ENCODE measurements at places on chromosomes 7 and 10.

- no peak for DNase-seq
Measured at GRCh38 chr7:44189286-44189992, at the start of gene GCK. TSS of gene GCK (minus strand) at chr7:44189439. CDS start at chr7:44188953, 486 bp downstream.

- DNase-seq: no peak
Measured at GRCh38 chr7:33678569-33679335, 226.6 kb upstream of the BMPER start.

DNA sequence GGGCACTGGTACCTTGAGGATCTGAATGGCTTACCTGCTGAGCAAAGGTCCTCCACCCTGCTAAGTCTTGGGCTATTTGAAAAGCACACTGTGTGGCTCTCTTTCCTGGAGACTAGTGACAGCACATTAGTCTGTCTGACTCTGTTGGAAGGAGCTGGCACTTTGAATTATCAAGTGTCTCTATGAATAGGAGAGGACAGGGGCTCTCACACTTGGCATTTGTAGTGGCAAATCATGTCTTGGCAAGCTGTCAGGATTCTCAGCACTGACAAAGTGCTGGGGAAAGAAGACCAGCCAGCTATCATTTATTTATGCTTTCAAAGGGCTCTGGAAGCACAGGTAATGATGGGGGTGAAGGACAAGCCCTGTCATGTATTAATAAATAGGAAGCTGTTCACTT is 62.8 kb downstream of the MTPN start:
- no peak for DNase-seq

DNA sequence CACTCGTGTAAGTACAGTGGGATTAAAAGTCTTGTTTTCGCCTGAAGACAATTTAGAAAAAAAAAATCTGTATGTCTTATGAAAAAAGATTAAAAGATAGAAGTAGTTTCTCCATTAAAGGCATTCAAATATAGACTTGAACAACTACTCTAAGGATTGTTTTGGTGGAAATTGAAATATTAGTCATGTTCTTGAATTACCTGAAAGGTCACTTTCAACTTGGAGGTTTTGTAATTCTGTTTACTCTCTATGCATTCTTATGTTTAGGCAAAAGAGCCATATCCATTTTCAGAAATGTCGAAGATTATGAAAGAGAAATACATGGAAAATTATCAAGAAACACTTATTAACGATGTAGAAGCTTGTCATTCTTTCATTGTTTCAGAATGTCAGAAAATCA is 373.7 kb downstream of the ARL4A start:
- DNase-seq: no peak

DNA sequence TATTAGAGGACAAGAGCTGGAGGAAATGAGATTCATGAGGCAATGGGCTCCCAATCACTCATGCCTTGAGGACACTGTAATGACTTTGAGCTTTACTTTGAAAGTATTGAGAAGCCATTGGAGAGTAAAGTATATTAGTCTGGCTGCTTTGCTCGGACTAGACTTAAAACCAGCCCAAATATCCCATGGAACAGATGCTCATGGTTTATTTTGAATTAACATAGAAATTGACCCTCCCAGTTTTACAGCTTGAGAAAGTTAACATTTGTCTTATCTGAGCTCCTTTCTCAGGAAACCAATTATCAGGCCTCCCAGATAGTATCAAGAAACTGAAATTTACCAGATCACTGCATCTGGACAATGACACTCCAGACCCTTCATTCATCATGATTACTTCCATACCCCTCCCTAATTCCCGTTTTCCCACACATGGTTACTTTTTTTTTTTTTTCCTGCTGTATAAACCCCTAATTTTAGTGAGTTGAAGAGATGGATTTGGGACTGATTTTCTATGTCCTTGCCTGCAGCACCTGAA is 270.8 kb upstream of the SMIM30 start:
- no peak for DNase-seq

- no peak for DNase-seq
Measured at GRCh38 chr7:142642316-142642715, 107.0 kb upstream of the PRSS1 start.

GRCh38 chr7:31602041-31602625 is 84.9 kb upstream of the PPP1R17 start:
- DNase-seq: no peak

DNA sequence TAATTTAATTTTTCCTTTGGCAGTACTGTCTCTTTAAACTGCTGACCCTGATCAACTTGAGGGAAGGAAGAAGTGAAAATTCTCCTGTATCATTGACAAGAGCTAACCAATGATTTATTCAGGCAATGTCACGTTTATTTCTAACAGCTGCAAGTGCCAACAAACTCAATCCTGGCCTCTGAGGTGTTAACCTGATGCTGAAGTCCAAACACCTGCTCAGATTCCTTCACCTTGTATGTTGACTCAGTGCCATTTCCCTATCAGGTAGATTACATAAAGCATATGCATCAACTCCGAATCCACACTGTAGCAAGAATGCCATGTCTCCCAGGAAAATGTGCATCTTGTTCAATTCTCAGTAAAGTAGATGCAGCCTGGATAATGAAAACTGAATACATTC is 820.0 kb downstream of the XPNPEP1 start:
- DNase-seq: no peak

DNA sequence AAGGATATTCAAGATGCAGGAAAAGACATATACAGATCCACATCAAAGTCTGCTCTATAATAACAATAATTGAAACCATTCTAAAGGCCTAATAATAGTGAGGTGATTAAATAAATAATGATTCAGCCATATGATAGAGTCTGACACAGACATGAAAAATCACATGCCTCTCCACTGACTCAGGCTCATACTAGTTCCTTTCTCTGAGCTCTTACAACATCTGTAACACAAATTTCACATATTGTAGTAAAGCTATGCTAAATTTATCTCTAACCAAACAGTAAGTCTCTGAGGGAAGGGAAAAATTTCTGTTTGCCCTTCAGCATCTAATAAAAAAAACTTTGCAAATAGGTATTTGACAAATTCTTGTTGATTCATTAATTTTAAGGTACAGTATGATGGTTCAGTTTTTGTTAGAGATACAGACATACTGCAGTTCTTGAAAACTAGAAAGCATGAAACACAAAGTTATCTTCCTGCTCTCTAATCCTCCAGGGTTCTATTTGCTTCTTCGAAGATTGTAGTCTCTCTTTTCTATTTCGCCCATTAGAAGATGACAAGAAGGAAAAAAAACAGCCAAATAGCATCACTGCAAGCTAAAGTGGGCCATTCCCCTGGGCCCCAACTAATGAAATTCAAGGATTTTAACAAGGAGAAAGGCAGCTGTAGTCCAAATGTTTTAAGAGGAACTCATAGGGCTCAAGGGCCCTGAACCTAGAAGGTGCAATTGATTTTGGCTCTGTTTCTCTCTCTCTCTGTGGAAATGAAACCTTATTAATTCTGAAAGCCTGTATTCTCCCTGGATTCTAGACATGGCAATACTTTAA is 53.9 kb downstream of the CUBN start:
- no peak for DNase-seq

- no peak for DNase-seq
Measured at GRCh38 chr10:55311848-55312635, 511.0 kb upstream of the PCDH15 start.

DNA sequence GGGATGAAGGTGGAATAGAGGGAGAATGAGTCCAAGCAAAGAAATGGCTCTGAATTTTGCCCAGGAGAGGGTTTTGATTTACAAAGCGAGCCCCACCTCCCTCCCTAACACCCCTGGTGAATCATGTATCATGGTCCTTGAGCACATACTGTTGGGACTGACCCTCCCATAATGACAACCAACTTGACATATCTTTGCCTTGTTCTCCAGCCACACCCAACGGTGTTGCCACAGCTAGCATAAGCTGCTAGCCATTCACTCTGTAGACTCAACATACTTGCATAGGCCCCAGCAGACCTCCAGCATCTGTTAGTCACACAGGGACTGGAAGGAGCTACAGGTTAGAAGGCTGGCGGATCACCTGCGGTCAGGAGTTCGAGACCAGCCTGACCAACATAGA is 538.5 kb downstream of the KCNMA1 start:
- DNase-seq: no peak

DNA sequence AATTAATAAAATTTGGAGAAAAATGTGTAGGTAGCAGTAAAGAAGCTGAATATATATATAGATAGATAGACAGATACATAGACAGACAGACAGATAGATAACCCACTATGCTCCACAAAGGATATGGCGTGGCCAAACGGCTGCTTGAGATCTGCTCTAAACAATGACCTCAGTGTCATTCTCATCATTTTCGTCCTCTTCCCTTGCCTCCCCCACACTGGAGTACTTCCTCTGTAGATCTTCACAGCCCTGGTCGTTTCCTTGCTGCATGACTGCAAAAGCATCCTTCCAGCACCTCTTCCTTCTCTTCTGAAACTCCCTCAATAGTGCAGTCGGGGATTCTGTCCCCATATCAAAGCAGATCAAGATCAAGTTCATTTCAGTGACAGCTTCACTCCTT is 35.6 kb upstream of the ATP6V0A4 start:
- DNase-seq: no peak

- no peak for DNase-seq
Measured at GRCh38 chr7:84022684-84023308, 171.8 kb downstream of the SEMA3A start.
